Tibial nerve (tissue), 4 donors: ENCODE measurements at places on chromosomes 12 and 14. TPM values are rescaled to one million over a fixed set of nuclear protein-coding genes. Genes with fewer than 3 reads are reported as not detected.

DNA sequence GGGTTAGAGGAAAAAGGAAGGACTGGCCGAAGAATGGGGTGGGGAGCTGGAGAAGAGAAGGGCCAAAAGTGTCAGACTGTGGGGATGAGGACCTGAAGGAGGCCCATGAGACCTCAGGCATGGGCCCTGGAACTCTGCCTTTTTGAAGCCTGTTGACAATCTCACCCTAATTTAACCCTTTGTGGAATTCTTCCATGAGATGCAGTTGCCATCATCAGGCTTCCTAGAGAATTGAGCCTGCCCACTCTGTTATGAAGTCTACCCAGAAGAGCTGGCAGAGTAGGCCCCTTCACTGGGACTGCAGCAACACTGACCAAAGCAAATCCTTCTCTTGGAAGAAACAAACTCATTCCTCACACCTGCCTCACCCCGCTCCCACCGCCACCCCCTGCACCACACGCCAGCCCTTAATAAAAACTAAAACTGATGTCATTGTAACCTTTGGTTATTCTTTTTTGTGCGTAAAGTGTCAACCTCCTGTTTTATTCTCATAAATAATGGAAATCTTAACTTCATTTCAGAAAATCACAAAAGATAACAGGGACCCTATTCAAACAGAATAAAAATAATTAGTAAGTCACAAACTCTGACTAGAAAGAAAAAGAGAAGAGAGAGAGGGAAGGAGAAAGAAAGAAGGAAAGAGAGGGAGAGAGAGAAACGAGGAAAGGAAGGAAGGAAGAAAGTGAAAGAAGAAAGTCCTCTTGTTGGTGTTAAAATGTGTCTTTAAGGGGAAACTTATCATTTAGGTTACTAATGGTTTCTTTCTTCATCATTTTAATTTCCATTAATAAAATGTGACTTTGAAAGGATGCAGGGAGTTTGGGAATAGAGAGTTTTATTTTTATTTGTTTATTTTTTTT, 61.3 kb downstream of the CRADD start:
- no peaks in the 10 kb centered on the region for H3K27me3 ChIP-seq
- peaks cover 6% of the 10 kb centered on the region for H3K36me3 ChIP-seq
- no peak overlapping the region for H3K4me3 ChIP-seq
- no peak for DNase-seq

GRCh38 chr12:108694812-108695278, 36.5 kb downstream of the CORO1C start:
- H3K27me3 ChIP-seq: no peaks in the 10 kb centered on the region
- DNase-seq: no peak
- peaks cover 25% of the 10 kb centered on the region for H3K36me3 ChIP-seq
- peaks cover 68% of the 10 kb centered on the region for H3K4me1 ChIP-seq
- no peak overlapping the region for H3K4me3 ChIP-seq
- peak overlapping the region; percentile 79 for H3K27ac ChIP-seq

GRCh38 chr12:10909462-10909861, at the start of gene TAS2R13:
TAS2R13 (minus strand) TSS chr12:10909562; CDS start chr12:10909298, 264 bp downstream.
- H3K4me3 ChIP-seq: no peak within 1 kb of the TSS
- no peaks in the 10 kb centered on the region for H3K27me3 ChIP-seq
- no peak for DNase-seq
- no peaks in the 10 kb centered on the region for H3K4me1 ChIP-seq

DNA sequence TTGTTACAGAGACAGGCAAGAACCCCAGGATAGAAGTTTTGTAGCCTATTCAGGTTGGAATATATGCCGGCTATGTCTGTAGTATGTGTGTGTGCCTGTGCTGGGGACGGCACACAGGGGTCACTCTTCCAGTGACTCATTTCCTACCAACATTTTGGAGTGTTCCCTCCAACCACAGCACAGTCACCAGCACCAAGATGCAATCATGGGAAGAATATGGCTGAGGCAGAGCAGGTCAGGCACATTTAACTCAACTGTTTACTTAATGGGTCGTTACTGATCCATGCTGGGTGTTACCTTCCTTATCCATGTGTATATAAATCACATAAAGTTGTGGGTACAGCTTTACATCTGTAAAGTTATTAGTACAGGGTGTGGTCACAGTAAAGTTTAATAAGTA, 178.3 kb downstream of the PRKD1 start:
- no peaks in the 10 kb centered on the region for H3K27me3 ChIP-seq
- no peak overlapping the region for H3K4me3 ChIP-seq

SIRT4 gene
- 0.87 TPM for total RNA-seq

KRT78 gene
- total RNA-seq: not detected

RAD9B gene
- total RNA-seq: 0.63 TPM

KRT75 gene
- not detected for total RNA-seq

KCNK13 gene
- 3.6 TPM for total RNA-seq

AMIGO2 gene
- total RNA-seq: 2.1 TPM

DPPA3 gene
- total RNA-seq: not detected
